Ovary (tissue), 10 donors: ENCODE measurements at places on chromosomes 3 and 15. TPM values are rescaled to one million over a fixed set of nuclear protein-coding genes. Genes with fewer than 3 reads are reported as not detected.

DNA sequence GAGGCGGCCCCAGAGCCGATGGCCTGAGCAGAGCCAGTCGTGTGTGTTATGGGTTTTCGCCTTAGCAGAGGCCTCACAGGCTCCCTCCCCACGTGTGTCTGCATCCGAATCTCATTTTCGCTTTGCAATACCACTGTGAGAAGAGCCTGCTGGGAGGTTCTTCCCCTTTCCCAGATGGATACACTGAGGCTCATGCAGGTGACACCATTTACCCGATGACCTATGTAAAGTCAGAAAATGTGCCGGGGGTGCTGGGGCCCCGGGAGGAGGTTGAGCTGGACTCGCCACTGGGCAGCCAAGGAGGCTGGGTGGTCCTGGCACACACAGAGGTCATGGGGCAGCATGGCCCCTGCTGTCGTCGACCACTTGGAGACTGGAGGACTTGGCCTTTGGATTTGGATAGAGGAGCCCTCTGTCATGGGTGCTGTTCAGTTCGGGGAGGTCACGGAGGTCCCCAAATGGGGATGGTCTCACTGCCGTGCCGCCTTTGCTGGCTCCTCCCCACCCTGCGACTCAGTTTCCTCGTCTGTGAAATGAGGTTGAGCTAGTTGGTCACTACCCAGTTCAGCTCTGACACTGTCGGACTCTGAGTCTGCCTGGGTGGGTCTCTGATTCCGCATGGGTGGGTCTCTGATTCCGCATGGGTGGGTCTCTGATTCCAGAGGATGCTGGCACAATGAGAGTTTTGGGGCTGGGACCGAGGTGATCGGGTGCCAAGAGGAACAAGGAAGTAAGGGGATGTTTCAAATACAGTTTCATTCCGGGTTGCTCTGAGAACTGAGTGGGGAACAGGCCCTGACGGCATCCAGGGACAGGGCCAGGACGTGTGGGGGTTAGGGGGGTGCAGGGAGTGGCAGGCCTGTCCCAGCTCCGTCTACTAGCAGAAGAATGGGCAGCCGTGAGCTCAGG lies 23.2 kb upstream of the MUC4 start:
- peak; percentile 3 for DNase-seq

The CFAP92 gene
- 3.0 TPM for total RNA-seq

GRCh38 chr15:65081758-65082157 lies 5.2 kb downstream of the KBTBD13 start:
- no peak for DNase-seq

The GOLGA8O gene
- 1.1 TPM for total RNA-seq

The OR5K4 gene
- total RNA-seq, result not detected

- no peak for DNase-seq
These were observed 15.5 kb upstream of the SRP14 start for GRCh38 chr15:40054605-40054854.

The RASGRP1 gene
- 1.0 TPM for total RNA-seq

The OR4F6 gene
- not detected for total RNA-seq

DNA sequence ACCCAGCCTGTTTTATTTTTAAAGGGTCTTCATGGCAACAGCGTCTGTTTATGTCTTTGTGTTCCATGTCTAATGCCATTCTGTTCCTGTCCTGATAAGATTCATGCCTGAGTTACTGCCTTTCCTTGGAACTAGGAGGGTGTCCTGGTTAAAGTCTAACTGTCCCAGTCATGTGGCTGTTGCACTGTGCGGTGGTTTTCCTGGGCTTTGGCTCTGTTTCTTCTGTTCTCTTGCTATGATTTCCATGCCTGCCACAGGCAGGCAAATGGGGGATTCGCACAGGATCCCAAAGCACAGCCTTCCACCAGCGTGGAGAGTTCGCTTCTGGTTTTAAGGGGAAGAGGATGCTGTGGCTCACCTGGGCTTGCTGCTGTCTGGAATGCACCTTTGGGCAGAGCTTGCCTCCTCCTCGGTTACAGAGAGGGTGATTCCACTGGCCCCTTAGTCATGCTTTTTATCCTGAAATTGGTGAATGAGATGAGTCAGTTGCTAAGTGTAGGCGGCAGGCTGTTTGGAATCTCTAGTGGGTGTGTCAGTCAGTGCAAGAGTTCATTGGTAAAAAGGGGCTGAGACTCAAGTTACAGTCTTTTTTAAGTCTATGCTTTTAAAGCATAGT lies 86.8 kb downstream of the CCK start:
- peak; percentile 53 for DNase-seq

- DNase-seq, result no peak
These were observed 187.1 kb downstream of the C3orf38 start for GRCh38 chr3:88336894-88337293.

The ANP32A gene
- 87.8 TPM for total RNA-seq

The HRG gene
- not detected for total RNA-seq

DNA sequence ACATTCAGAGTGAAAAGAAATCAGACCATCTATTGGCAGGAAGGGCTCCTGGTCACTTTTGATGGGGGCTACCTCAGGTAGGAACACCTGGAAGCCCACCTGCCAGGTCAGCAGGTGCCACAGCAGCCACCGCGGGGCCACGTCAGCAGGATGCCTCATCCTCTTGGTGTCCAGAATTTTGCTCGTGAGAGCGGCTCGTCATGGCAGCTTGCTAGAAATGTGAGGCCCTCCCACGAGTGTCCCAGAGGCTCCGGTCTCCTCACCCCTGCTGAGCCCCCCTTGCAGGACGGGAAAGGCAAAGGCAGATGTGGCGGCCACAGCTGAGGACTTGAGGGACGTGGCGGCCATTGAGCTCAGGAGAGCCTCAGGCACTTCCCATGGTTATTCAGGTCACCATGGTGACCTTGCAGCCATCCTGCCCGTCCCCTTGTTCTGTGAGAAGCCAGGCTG lies 129.4 kb downstream of the LRRK1 start:
- DNase-seq, result peak; percentile 13

The GPR149 gene
- not detected for total RNA-seq

DNA sequence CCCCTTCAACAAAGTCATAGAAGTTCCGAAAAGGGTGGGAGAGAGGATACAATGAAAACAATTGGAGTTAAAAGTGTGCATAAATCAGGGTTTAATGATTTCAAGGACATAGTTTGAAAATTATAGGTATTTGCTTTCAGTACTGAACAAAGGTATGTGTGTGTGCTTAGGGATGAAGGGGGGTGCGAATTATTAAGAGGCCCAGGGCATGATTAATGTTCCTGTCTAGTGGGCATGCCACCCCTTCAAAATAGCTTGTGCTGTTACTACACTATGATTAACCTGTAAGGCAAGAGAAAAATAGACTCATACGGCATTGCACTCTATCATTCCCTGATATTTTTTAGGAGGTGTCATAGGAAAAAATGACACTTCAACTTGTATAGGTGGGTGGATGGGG lies 731.6 kb downstream of the NAALADL2 start:
- DNase-seq, result no peak

- no peak for DNase-seq
These were observed 33.1 kb downstream of the RASGRP1 start for GRCh38 chr15:38531509-38531908.

GRCh38 chr15:83276661-83277060 lies 7.8 kb downstream of the BNC1 start:
- DNase-seq, result no peak

DNA sequence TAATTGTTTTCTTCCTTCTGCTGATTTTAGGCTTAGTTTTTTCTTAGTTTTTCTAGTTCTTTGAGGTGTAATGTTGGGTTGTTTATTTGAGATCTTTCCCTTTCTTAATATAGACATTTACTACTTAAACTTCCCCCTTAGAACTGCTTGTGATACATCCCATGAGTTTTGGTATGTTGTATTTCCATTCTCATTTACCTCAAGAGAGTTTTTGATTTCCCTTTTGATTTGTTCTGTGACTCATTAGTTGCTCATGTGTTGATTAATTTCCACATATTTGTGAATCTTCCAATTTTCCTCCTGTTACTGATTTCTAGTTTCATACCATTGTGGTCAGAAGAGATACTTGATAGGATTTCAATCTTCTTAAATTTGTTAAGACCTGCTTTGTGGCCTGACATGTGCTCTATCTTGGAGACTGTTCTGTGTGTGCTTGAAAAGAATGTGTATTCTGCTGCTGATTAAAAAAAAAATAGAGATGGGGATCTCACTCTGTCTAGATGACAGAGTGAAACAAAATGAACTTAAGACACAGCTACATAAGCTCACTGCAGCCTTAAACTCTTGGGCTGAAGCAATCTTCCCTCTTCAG lies 22.3 kb downstream of the GRM2 start:
- no peak for DNase-seq

GRCh38 chr3:54882129-54882833 lies 45.6 kb downstream of the LRTM1 start:
- DNase-seq, result no peak
